ENCODE measurements at places on chromosomes 16 and 17. TPM values are rescaled to one million over a fixed set of nuclear protein-coding genes. Genes with fewer than 3 reads are reported as not detected.

GRCh38 chr16:86046667-86047270, 147.8 kb downstream of the IRF8 start:
- no peak overlapping the region for H3K27ac ChIP-seq
- H3K27me3 ChIP-seq: peaks cover 48% of the 10 kb centered on the region
- no peak overlapping the region for H3K4me3 ChIP-seq
- H3K36me3 ChIP-seq: no peaks in the 10 kb centered on the region
- no peak for DNase-seq

DNA sequence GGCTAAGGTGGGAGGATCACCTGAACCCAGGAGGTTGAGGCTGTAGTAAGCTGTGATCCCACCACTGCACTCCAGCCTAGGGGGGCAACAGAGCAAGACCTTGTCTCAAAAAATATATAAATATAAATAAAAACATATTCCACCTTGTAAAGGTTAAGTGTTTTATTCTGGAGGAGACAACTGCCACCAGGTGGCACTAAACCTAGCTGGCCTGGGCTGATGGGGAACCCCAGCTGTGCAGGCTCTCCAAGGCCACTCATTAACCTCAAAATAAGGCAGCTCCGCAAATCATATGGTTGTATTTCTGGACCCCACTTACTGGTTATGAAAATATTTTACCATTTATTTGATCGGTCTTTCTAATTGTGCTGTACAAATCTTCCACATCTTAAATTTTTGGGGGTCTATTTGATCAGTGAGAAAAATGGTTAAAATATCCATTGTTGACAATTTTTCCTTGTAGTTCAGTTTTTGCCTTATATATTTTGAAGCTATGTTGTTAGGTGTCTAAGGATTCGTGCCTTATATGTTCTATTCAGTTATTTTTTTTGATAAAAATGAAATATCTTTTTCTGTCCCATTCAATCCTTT, 8.5 kb upstream of the ICAM2 start:
- peaks cover 30% of the 10 kb centered on the region for H3K4me1 ChIP-seq
- no peak overlapping the region for H3K27ac ChIP-seq
- H3K36me3 ChIP-seq: no peaks in the 10 kb centered on the region
- H3K27me3 ChIP-seq: no peaks in the 10 kb centered on the region
- peak; percentile 76 for DNase-seq
- no peak overlapping the region for H3K4me3 ChIP-seq

DNA sequence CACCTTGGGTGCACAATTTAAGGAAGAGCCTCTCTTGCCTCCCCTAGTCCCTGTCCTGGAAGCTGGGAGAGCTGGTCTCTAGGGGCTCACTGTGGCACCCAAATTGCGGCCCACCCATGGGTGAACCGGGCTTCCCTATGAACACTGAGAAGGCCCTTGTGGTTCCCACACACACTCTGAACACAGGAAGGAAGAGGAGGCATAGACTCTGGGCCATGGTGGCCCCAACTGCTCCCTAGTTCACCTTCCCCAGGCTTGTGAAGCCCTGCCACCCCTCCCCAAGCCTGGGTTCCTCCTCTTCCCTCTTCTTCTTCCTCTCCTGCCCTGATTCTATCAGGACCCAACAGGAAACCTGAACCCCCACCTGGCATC, 10.5 kb downstream of the SREBF1 start:
- H3K4me3 ChIP-seq: no peak overlapping the region
- H3K4me1 ChIP-seq: peaks cover 47% of the 10 kb centered on the region
- H3K36me3 ChIP-seq: peaks cover 21% of the 10 kb centered on the region
- H3K27ac ChIP-seq: peak overlapping the region; percentile 60

The TP53TG3F gene
- not detected for total RNA-seq

The C1QTNF8 gene
- not detected for total RNA-seq

Measured in thymus (tissue), 14 donors.